ENCODE measurements at places on chromosomes 16 and 17. TPM values are rescaled to one million over a fixed set of nuclear protein-coding genes. Genes with fewer than 3 reads are reported as not detected.

RGS11 gene
- total RNA-seq, result not detected

RNF222 gene
- 0.43 TPM for total RNA-seq

GRAP gene
- not detected for total RNA-seq

TMEM100 gene
- not detected for total RNA-seq

LPO gene
- total RNA-seq, result 0.21 TPM

CCL16 gene
- total RNA-seq, result not detected

CCR7 gene
- total RNA-seq, result not detected

ENPP7 gene
- not detected for total RNA-seq

Measured in tracheal epithelial cell (primary cell).